ENCODE measurements at places on chromosomes 1 and 21.

- DNase-seq: no peak
Measured at GRCh38 chr1:166701603-166702100, 137.6 kb upstream of the POGK start.

DNA sequence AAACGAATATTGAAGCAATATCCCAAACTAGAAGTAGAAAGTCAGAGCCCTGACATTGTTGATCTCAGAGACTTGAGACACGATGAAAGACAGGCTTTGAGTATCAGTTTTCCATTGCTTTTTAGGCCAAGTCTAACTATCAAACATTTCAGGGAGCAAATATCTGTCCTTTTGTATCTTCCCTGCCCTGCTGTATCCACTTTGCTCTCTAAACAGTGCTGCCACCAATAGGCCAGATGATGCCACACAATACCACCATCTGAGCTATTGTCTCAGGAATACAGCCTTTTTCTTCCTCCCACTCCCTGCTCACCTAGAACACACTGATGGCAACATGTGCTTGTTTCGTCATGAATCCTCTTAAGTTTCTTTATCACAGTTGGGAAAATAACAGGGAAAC, 62.6 kb upstream of the SPAG17 start:
- DNase-seq: no peak

- no peak for DNase-seq
Measured at GRCh38 chr1:224457782-224458144, 23.2 kb upstream of the WDR26 start.

DNA sequence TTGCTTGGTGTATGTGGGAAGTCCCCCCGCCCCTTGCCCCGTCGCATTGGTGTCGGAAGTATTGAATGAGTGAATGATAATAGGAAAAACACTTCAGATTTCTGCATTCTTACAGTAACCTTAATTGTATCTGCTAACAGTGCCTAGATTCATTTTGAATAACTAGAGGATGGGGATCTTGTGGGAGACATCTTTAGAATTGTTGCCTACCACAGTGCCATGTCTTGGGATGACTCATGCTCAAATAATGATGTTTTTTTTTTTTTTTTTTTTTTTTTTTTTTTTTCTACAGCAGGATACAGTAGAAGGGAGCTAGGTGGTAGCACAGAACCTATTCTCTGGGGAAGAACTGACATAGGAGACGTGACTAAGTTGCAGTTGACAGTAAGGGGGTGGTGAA, 237.9 kb downstream of the USP25 start:
- no peak for DNase-seq

GRCh38 chr1:50966991-50967390, 3.1 kb upstream of the CDKN2C start:
- no peak for DNase-seq

DNA sequence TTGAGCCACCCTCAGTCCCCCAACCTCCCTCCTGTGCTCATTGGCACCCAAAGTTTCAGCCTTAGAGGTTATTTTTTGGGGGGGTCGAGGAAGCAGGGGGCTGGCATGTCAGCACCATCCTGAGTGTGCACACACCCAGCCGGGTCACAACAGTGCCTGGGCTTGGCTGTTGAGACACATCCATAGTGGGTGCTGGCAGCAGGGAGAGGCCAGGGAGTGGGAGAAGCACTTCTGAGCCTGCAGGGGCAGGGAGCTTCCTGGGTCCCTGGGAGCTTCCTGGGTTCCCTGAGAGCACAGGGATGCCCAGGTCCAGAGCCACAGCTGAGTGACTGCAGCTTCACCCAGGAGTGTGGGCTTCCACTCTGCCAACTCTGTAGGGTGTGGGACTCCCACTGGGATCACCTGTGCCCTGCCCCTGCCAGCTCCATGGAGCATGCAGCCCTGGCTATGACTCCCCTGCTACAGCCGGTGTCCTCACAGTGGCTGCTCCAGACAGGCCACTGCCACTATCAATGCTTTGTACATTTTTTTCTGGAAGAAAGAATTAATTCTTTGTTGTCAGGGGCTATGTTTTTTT, 240.4 kb downstream of the PTGER3 start:
- DNase-seq: no peak

Measured in AG04450 (cell line).